Bronchial epithelial cell (primary cell): ENCODE measurements at places on chromosomes 3 and 15.

GRCh38 chr3:63779227-63779626, 39.9 kb upstream of the C3orf49 start:
- no peak for DNase-seq

DNA sequence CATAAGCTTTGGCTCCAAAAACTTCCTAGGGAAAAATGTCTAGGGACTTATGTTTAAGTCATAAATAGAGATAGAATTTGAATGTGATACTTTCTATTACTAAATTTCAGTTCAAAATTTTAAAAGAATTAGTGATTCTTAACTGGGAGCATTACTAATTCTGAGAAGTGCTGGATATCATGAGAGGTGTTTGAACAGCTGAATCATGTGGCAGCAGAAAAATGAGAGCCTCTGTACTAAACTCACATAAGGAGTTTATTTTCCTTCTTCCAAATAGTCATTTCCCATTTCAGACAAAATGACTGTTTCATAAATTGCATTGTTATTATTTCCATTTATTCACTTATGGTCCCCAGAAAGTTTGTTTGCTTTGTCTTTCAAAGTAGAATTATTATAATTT, 62.7 kb downstream of the SLMAP start:
- peak; percentile 46 for DNase-seq

GRCh38 chr3:42755681-42756578, 17.1 kb downstream of the CCDC13 start:
- no peak for DNase-seq

DNA sequence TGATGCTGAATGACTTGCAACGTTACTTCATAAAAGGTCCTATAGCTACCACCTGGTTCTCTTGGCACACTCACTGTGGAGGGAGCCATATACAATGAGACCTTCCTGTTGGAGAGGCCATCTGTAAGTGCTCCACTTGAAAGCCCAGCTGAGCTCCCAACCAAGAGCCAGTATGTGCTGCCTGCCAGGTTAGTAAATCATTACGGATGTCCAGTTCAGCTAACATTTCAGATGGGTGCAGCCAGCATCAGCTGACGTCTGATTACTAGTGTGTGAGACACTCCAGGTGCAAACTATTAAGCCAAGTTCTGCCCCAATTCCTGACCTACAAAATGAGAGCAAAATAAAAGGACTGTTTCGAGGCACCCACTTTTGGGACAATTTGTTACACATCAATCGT, 274.4 kb upstream of the ROBO2 start:
- DNase-seq, result no peak

GRCh38 chr3:94616833-94617232, 554.0 kb downstream of the NSUN3 start:
- DNase-seq, result peak; percentile 94

DNA sequence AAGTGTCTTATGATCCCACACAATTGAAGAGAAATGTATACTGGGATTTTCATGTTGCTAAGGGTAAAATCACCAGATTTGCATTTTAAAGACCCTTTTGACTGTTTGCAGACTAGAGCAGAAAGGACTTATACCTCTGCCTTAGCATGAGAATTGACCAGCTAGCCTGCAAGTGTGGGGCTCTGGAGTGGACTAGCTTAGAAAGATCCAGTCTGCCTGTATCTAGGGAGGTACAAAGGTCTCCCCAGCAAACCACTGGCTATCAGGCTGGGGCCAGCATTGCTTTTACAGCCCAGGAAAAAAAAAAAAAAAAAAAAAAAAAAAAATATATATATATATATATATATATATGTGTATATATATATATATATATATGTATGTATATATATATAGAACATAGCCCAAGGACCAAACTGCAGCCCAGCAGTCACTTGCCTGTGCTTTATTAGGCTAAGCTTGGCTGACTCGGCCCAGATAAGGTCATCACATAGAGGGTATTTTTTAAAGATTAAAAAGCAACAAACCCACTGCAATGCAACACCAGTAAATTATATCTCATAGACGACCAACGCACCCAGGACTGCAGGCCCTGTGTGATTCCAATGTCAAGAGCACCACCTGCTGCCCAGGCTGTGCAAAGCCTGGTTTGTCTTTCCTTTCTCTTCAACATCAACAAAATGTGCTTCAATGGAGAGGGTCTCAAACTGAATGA, 63.7 kb downstream of the DCLK3 start:
- DNase-seq, result peak; percentile 63

DNA sequence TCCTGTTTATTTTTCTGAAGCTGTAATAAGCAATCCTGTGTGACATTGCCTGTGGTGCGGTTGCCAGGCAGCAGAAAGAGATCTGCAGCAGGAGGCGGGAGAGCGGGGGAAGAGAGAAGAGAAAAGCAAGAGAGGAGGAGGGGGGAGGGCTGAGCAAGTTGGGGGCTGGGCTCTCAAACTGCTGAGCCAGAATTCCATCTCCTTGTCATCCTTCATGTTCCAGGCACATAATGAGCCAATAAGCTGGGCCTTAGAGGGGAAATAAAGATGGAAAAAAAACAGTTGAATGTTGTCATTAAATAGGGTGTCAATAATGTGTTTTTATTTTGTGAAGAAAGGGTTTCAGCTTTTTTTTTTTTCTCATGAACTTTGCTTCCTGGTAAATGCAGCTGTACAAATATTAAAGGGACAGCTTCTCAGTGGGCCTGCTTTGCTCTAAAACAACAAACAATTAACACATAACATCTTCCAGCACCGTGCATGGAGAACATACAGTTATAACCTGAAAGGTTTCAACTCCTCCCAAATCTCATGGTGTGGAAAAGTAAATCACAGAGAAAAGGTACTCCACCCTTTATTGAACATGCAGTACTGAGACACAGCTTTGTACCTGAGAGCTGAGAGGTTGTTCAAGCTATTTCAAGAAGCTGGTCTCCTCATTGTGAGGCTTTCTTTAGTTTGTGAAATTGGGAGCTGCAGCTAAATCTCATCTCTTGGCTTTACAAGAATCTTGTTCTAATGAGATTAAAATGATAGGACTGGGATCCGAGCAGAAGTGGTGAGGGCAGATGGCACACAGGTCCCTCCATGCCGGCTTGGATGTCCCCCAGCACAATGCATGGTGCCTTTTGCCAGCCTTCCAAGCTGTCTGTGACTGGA, 451.1 kb upstream of the KCNMB2 start:
- no peak for DNase-seq

- DNase-seq, result no peak
Measured at GRCh38 chr3:194861375-194861774, 175.7 kb downstream of the FAM43A start.

GRCh38 chr3:134797057-134797740, 2.1 kb downstream of the EPHB1 start:
- DNase-seq, result no peak

- no peak for DNase-seq
Measured at GRCh38 chr15:81069356-81069755, 64.7 kb upstream of the CFAP161 start.

DNA sequence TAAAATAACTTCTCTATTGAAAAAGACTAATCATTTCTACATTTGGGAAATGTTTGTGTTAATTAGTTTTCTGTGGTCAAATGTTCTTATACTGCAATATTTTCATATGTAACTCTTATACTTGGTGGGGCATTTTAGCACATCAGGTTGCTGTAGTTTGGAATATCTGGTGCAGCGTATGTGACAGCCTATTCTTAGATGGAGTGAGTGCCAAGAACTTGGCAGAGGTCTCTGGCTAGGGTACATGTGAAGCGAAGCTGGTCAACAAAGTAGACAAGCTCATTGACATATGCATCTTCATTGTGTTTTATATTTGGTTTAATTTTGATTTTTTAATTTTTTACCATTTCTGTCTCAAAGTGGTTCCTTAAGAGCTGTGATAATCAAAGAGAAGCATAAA, 53.2 kb downstream of the CHAC1 start:
- no peak for DNase-seq

DNA sequence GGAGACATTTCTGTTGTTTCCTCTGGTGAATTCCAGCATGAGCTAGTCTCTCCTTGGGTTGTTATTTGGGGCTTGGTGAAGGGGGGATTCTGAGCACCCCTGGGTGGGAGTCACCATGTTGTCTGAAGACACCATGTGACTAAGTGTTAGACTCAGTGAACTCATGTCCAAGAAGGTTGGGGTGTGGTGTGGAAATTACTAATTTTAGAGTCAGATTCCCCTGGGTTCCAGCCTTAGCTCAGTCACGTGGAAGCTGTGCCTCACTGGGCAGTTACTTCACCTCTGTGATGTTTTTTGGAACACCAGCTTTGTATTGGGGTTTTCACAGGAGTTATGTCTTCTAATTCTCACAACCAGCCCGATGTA, 171.5 kb downstream of the RPLP1 start:
- peak; percentile 35 for DNase-seq

DNA sequence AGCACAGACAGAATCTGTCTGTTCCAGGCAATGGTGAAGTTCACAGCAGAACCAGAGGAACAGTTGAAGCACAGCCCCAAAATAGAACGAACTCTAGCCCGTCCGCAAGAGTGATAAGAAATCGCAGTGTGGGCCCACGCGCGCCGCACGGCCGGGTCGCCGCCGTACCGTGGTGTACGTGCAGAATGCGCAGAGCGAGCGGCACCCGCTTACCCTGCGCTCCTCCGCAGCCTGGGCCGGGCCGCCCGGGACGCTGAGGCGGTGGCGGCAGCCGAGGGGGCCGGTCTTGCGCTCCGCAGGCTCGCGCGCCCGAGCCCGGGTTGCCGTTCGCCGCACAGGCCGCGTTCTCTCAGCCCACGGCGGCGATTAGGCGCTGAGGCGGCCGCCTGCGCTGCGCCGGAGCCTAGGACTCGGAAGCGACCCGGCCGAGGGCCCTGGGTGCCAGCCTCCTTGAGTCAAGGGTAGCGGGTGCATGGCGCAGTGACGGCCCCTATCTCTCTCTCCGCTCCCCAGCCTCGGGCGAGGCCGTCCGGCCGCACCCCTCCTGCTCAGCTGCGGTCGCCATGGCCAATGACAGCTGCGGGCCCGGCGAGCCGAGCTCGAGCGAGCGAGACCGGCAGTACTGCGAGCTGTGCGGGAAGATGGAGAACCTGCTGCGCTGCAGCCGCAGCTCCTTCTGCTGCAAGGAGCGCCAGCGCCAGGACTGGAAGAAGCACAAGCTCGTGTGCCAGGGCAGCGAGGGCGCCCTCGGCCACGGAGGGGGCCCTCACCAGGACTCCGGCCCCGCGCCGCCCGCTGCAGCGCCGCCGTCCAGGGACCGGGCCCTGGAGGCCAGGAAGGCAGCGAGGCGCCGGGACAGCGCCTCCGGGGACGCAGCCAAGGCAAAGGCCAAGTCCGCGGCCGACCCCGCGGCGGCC, 20.5 kb downstream of the WDR73 start:
- peak; percentile 58 for DNase-seq

DNA sequence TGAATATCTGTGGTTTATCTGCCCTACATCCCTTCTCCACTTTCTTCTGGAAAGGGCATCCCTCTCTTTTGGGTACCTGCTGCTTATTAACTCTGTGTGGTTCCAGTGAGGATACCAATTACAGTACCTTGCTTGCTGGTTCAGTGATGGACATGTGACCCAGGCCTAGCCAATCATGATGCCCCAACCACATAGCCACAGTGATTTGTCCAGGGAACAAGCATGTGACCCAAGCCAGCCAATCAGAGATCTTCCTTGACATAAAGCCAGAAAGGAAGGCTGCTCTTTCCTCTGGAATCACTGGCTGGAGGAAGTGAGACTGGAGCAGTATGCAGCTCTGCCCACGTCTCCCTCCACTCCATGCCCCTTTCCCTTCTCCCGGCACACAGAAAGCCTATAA, 10.9 kb upstream of the TMEM158 start:
- peak; percentile 13 for DNase-seq

- DNase-seq, result no peak
Measured at GRCh38 chr3:4758957-4759656, 220.1 kb upstream of the BHLHE40 start.

DNA sequence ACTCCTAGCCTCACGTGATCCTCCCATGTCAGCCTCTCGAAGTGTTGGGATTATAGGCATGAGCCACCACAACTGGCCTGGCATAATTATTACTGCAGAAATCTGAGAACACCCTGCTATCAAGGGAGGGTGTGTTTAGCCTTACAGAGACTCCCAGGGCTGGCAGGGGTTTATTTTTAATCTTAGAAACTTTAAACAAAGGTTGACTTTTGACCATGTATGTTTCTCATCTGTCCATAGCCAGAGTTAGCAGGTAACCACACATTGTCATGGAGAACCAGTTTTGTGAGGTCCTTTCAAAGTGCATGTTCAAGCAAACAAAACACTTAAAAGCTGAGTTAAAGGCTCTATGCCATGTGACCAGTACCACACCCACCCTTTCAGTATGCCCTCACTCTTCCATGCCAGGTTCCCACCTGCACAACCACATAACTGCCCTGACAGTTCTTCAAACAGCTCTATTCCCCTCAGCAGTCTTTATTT, 11.1 kb downstream of the SIAH2 start:
- peak; percentile 73 for DNase-seq

DNA sequence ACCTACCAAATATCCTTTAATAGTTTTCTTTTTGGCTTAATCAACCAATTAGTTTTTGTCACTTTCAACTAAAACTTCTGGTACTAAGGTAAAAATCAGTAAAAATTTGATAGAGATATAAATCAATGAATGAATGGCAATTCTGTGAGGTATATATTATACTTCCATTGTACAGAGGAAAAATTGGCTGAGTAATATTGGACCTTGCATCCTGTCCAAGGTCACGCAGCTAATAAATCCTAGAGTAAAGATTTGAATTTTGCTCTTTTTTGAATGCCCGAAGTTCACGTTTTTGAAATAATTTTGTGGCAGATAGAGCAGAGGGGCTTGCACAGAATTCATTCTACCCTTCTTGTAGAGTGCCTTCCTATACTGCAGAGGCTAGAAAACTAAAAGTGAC, 81.1 kb upstream of the ZNF280D start:
- no peak for DNase-seq

- peak; percentile 76 for DNase-seq
Measured at GRCh38 chr3:59237121-59237520, 187.3 kb upstream of the CFAP20DC start.

GRCh38 chr15:51917493-51917892, 54.1 kb downstream of the LEO1 start:
- DNase-seq, result peak; percentile 66

DNA sequence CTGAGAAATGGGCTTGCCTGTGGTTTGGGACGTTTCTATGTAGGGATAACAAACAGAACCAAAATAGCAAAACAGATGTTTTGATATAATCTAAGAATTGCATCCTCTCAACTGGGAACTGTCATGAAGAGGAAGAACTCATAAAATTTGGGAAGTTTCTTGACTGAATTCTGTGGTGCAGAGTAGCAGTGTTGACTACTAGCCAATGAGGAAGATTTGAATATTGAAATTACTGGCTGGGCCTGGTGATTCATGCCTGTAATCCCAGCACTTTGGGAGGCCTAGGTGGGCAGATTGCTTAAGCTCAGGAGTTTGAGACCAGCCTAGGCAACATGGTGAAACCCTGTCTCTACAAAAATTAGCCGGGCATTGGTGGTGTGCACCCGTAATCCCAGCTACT, 42.2 kb downstream of the ZNF609 start:
- peak; percentile 22 for DNase-seq

DNA sequence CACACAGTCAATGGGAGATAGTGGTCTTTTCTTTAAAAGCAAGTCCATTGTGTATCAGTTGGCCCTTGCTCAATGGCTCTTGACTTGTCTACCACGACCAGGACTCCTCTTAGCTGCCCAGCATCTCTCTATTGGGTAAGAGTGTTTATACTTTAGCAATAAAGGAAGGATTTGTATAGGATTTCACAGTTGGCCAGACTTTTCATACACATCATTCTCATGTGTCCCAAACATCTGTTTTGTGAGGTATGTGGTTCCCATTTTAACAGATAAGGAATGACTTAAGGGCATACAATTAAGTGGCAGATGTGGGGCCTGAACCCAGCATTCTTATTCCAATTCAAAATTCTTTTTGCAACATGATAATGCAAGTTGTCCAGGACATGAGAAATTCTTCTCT, 191.5 kb downstream of the CHST2 start:
- DNase-seq, result no peak

GRCh38 chr15:59654046-59654445, 3.3 kb downstream of the GTF2A2 start:
- no peak for DNase-seq
